Endodermal cell (in vitro differentiated cells): ENCODE measurements at places on chromosomes 11 and 22.

- no peak for DNase-seq
Measured at GRCh38 chr11:9753021-9753420, 89.1 kb downstream of the SWAP70 start.

GRCh38 chr11:2588809-2589537 is 110.8 kb downstream of the KCNQ1OT1 start:
- DNase-seq: no peak

DNA sequence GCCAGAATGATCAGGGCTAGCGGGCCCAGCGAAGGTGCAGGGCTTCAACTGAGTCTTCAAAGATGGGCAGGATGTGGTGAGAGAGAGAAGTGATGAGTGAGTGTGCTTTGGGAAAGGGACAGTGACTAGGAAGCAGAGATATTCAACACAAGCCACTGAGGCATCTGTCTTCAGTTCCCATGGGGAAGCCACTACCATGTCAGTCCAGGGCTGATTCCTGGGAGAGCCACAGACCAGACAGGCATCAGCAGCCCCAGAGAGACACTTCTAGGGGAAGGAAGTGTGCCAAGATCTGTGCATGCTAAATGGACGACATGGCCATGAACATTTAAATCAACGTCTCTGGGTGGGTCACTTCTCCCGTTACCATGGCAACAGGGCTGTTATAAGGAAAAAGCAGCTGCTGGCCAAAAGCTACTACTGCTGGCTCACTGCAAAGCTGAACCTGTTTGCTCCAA is 28.5 kb downstream of the P4HA3 start:
- DNase-seq: no peak

- DNase-seq: no peak
Measured at GRCh38 chr11:73866586-73866996, 10.1 kb downstream of the COA4 start.

- DNase-seq: no peak
Measured at GRCh38 chr11:92557879-92558278, 333.3 kb downstream of the FAT3 start.

- DNase-seq: peak; percentile 86
Measured at GRCh38 chr11:67006029-67006884, 16.7 kb upstream of the SYT12 start.

DNA sequence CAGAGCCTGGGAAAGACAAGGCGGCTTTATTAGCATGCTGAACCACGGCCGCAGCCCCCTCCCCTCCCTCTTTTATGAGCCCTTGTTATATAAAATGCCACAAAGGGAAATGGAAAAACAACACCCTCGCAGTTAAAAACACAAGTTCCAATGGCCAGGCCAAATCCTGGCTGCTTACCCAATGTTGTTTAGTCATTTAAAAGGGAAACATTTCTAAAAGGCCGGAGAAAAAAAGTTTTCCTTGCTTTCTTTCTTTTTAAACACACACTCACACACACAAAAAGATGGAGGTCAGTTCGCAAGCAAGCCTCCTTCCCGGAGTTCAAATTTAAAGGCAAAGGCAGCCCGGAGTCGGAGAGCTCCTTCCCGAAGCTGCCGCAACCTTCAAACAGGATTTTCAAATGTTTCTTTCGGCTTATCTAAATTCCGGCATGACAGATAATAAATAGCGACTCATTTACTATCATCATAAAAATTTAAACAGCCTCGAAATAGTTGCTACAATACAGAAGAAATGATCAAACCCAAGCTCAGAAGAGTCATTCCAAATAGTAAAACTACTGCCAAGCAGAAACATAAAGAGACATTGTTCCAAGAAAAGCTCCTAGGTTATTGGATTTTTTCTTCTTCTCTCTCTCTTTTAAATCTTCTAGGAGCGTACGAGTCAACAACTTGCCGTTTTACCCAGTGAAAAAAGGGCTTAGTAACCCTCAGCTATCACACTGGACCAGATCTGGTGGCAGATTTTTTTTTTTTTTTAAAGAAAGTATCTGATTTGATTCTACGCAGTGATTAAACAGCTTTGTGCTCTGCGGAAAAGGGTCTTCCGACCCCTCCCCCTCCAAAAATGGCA is 3.5 kb downstream of the PHF21B start:
- no peak for DNase-seq

- DNase-seq: no peak
Measured at GRCh38 chr11:100889758-100890157, 202.7 kb downstream of the ARHGAP42 start.

GRCh38 chr22:27834364-27835185 is 33.0 kb upstream of the MN1 start:
- DNase-seq: no peak

DNA sequence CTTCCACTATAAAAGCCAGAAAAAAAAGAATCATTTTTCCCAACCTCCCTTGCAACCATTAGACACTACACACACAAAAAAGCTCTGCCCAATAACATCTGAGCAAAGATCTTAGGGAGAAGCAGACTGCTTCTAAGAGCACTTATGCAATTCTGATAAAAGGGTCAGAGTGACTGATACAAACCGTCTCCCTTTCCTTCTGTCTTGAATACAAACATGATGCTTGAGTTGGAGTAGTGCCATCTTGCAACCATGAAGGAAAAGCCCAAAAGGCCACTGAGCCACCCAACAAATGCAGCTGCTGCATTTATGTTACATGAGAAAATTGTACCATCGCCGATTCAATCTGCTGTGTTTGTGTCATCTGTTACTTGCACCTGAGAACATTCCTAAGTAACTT is 47.6 kb upstream of the EED start:
- DNase-seq: no peak

DNA sequence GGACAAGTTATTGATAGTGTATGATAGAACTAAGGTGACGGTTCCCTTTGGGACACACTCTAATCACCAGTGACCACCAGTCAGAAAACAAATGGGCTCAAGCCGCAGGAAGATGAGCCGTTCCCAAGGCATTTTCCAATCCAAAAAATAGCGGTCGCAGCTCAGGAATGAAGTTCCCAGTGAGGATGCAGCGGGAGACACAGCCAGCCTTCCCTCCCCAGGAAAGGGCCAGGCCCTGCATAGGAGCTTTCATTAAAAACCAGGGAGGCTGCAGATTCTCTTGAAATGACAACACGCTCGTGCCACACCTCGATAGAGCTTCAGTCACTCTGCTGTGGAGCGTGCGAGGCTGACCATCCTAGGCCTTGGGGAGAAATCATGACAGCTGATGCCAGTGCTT is 65.8 kb upstream of the WNT7B start:
- DNase-seq: peak; percentile 33

DNA sequence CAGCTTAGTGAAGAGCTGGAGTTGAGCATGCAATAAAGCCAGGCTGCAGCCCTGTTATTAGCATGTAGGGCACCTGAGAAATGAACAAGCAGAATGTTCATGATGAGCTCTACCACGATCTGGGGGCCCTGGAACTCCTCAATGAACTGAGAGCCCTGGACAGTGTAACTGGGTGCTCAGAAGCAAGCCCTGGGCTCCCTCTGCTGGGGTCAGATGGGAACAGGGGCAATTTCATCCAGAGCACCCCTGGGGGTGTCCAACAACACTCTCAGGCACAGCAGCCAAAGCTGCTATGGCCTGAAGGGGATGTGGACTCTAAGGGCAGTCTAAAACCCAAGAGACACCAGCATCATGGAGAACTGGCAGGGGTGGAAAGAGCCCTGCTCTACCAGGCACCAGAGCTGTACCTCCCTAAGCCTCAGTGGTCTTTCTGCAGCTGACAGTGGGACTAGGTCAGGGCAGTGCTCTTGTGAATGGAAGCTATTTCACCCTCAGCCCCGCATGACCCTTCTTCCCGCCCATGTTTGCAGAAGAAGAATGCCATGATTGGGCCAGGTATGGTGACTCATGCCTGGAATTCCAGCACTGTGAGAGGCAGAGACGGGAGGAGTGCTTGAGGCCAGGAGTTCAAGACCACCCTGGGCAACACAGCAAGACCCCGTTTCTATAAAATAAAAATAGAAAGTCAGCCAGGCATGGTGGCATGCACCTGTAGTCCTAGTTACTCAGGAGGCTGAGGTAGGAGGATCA is 28.9 kb downstream of the THOC5 start:
- peak; percentile 77 for DNase-seq

DNA sequence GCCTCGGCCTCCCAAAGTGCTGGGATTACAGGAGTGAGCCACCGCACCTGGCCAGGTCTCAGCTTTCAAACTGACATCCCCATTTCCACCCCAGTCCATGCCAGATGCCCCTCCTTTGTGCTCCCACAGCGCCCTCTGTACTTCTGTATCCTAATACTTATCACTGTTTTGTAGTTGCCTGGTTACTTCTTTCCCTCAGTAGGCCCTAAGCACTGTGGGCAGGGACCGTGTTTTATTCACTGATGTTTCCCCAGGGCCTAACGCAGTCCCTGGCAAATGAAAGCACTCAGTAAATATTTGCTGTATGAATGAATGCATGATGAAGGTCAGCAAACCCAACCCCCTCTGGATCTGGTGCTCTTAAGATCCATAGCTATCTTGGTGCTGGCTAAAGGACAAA is 2.2 kb upstream of the TRIM3 start:
- peak; percentile 59 for DNase-seq

DNA sequence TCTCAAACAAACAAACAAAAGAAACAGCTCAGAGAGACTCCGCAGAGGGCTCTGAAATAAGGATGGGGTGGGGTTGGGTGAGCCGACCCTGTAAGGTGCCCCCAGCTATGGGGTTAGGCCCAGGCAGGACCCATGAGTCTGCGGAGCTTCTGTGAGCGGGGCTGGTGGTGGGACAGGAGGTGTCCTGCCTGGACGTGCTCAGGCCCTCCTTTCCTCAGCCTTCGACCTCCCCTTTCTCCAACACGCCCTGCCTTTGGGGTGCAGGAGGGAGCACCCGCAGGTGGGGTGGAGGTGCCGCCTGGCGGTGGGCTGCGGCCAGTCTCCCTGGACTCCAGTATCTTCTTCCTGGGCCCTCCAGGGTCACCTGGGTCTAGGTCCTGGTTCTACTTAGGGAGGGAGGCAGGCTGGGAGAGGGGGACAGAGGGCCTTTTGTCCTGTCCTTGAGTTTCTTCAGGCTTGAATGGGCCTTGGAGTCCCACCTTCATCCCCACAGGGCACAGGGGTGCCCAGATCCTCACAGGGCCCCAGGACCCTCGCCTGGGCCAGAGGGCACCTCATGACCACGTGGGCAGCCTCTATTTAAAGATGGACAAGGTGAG is 12.3 kb downstream of the PRR33 start:
- DNase-seq: no peak

GRCh38 chr11:69249311-69250185 is 44.4 kb upstream of the MYEOV start:
- peak; percentile 90 for DNase-seq

DNA sequence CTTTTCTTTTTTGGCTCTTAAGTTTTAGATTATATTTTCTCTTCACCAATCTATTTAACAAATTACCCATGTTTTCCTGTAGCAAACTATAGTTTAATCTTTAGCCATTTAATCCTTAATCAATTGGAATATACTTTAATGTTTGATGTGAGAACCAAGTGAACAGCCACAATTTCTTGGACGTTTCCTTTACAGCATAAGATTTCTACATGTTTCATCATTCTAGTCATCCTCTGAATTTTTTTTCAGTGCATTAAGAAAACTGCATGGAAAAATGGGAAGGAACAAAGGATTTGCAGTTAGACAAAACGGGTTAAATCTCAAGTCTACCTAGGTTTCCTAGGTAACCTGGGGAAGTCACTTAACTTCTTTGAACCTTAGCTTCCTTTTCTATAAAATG is 507.1 kb upstream of the CCDC90B start:
- DNase-seq: no peak

DNA sequence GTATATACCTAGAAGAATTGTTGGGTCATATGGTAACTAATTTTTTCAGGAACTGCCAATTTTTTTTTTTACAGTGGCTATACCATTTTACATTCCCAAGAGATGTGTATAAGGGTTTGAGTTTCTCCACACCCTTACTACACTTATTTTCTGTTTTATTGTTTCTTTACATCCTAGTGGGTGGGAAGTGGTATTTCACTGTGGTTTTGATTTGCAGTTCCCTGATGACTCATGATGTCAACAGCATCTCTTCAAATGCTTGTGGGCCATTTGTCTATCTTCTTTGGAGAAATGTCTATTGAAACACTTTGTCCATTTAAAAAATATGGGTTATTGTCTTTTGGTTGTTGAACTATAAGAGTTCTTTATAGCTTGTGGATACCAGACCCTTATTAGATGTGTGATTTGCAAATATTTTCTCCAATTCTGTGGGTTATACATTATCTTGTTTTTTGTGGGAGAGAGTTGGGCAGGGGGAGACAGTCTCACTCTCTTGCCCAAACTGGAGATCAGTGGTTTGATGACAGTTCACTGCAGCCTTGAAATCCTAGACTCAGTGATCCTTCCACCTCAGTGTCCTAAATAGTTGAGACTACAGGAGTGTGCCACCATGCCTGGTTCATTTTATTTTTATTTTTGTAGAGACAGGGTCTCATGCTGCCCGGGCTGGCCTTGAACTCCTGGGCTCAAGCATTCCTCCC is 30.3 kb upstream of the PISD start:
- no peak for DNase-seq

- no peak for DNase-seq
Measured at GRCh38 chr11:7418906-7419305, 66.4 kb upstream of the OLFML1 start.

GRCh38 chr11:2296913-2297622 is 4.7 kb downstream of the C11orf21 start:
- peak; percentile 34 for DNase-seq
